Stimulated activated CD8-positive, alpha-beta memory T cell treated with anti-CD3 and anti-CD28 coated beads, Interleukin-7, amount 100 ng/mL, for 4 hours (primary cell): ENCODE measurements at places on chromosomes 5 and 9.

- DNase-seq: no peak
These were observed 81.8 kb downstream of the NFIB start for GRCh38 chr9:14232111-14232510.

GRCh38 chr9:22165144-22165543 lies 156.0 kb upstream of the CDKN2B start:
- DNase-seq: no peak

DNA sequence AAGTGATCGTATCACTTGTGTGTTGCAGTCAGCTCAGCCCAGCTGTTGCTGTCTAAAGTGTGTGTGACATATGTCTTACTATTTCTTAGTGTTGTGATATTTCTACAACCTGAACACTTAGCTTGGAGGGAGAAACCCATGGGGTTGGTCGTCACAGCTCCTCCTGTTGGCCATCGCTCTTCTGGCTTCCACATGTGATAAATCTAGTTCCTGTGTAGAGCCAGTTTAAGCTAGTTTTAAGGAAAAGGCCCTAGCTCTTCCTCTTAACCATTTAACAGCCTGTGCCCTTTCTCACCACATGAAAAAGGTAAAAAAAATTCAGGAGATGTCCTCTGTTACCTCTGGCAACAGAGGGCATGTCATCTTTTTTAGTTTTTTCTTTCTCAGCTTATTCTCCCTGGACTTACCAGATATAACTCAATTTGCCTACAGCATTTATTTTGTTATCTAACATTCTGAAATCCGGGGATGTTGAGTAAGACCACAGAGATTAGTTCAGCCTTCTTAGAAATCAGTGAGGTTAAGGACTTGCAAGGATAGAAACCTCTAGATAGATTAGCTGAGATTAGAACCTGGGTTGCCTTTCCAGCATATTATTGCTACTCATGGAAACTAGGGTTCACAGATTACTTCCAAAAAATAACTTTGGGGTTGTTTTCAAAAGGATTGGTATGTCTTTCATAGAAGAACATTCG lies 100.4 kb downstream of the GAPVD1 start:
- no peak for DNase-seq

DNA sequence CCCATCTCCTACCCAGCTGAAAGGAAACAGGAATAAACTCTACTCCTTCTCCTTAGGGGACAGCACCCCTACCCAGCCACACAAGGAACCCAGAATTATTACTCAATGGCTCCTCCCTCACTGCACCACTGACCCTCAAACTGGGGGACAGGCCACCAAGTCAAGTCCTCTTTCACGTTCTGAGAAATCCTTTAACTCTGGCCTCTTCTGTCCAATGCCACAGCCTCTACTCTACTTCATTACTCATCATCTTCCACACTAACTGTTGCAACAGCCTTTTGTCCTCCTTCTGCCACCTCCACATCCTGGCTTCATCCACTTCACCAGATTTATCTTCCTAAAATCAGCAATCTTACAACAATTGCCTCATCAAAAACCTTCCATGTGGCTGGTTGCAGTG lies 6.8 kb downstream of the TTC39B start:
- DNase-seq: no peak

GRCh38 chr5:65978251-65978650 lies 51.9 kb downstream of the ERBIN start:
- DNase-seq: no peak

DNA sequence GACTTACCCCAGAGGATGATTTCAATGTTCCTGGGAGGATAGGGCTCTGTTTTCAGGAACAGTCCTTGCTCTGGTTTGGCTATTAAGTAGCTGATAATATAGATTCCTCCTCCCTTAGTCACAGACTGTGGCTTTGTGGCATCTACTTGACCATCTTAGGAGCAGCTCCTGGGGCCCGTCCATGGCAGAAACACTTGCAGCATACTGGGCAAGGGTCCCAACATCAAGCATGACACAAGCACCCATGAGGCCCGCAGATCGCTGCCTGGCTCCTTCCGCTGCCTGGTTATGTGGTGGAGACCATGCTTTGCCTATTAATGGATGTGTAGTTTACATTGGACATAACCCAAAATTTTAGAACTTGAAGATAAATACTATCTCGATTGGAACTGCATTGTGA lies 170.1 kb downstream of the ICE1 start:
- no peak for DNase-seq

GRCh38 chr5:102794677-102795331 lies 39.7 kb downstream of the PAM start:
- no peak for DNase-seq

DNA sequence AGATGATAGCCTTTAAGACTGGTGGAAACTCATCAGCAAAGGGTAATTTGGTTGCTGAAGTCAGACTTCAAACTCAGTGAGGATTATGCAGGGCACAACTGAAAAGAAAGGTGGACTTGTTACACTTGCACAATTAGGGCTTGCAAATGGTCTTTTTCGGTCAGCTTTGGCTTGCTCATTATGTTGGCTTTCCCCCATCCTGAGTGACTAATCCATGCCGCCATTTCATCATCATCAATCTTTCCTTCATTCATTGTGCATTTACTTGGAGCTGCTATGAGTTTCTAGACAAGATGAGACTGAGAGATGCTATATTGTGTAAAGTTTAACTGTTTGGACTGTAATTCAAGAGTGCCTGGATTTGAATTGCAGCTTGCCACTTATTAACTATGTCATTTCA lies 134.8 kb upstream of the PPP1R2B start:
- DNase-seq: no peak

GRCh38 chr5:172163346-172163745 lies 24.7 kb downstream of the STK10 start:
- DNase-seq: no peak

DNA sequence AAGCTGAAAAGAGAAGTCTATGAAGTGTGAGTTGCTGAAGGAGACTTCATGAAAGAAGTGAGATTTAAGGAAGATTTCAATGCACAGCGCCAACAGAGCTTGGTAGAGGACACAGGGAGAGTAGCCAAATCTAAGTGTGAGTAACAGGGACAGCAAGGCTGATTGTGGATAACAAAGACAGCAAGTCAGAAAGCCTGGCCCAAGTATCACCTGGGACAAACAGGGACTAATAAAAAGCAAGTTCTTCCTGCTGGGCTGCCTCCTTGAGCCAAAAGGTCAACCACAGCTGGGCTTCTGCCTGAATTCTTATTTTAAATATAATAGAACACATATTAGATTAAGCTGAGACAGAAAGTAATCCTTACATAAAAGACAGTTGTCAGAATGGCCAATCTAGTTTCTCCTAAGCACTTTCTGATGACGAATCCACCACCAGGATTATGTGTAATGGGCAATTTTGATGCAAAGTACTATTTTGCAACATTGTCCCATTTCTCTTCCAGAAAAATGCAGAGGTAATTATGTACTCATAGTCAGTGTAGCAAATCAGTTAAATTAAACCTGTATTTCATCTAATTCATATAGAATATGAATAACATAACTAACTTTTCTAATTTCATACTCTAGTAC lies 73.8 kb downstream of the MAPKAP1 start:
- no peak for DNase-seq

GRCh38 chr9:8640761-8641160 lies 841.2 kb upstream of the DMAC1 start:
- no peak for DNase-seq

DNA sequence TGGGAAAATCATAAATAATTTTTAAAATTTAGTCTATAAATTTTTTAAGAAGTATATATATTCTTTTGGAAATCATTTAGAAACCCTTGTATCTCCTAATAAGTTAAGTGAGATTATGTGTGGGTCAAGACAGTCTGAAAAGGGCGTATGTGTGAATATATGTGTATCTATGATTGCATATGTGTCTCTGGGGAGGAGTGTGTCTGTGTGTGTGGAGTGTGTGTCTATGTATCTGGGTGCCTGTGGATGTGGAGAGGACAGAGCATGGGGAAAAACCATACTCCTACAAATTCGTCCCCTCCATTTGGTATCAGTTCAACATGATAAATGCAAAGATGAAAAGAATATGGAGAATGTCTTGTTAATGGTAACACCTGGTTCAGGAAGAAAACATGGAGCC lies 342.0 kb upstream of the ACTBL2 start:
- DNase-seq: no peak

- no peak for DNase-seq
These were observed 101.5 kb downstream of the PLPPR1 start for GRCh38 chr9:101130054-101130453.

DNA sequence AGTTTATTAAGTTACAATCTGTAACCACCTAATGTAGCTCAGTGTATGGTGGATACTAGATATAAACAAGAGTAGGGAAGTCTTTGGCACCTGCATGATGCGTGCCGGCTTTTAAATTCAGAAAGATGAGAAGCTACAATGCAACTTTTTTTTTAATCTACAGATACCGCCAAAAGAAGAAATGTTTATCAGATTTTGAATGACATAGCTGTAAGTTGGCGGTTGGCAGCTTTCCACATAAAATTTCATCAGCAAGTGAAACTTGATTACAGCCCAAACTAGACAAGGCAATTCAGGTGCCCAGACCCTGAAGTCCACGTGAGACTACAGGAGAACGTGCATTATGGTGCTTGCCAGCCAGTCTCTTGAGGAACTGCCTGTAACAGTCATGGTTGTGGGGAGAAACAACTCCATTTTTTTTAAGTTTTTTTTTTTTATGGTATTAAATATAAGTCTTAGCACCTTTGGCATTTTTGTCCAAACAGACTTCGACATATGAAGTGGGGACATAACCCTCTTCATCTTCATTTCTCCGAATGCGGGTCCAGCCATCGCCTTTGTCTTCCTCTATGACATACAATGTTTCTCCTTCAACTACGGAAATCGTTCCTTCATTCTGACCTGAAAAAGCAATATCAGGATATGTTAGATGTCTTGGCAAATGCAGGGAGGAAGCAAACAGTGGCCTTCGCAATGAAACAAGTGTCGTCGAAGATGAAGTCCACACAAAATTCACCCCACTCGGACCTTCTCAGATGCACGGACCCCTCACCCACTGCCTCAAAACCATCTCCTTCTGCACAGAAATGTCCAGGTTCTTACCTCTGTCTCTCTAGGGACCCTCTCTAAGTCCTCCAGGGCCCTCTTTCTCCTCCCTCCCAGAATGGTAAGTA lies 60.4 kb downstream of the USP20 start:
- no peak for DNase-seq

DNA sequence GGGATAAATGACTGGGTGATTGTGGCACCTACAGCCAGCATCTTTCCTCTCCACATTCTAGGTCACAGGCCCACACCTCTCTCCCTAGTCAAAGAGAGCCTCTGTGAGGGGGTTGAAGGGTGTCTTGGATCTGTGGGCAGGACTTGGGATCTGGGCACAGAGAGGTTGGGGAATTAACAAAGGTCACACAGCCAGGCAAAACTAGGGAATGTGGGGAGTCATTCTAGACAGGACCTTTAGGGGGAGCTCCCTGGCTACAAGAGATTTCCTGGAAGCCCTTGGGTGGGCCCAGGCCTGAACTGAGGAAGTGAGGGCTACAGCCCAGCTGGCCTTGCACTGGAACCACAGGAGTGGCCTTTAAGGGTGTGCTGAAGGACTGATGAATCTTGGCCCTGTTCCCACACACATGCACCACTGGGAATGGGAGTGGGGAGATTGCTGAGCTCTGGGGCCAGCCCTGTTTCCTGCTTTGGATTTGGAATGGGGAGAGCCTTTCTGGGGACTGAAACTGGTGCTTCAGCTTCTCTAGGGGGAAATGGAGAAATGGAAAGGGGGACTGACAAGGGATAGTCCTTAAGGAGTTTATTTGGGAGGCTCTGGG lies 12.4 kb upstream of the CXXC5 start:
- no peak for DNase-seq

DNA sequence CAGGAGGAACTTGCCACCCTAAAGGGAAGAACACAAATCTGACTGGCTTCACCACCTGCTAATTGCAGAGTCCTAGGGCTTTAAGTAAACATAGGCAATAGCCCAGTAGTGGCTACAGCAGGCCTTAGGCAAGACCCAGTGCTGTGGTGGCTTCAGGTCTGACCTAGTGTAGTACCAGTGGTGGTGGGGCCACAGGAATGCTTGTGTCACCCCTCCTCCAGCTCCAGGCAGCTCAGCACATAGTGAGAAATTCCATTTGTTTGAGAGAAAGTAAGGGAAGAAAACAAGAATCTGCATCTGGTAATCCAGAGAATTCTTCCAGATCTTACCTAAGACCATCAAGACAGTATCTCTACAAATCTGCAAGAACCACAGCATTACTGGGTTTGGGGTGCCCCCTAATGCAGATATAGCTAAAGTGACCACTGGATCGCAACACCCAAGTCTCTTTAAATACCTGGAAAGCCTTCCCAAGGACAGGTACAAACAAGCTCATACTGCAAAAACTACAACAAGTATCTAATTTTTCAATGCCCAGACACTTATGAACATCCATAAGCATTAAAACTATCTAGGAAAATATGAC lies 102.6 kb upstream of the TRPM3 start:
- DNase-seq: no peak

- no peak for DNase-seq
These were observed 46.2 kb upstream of the TUSC1 start for GRCh38 chr9:25724424-25724823.

DNA sequence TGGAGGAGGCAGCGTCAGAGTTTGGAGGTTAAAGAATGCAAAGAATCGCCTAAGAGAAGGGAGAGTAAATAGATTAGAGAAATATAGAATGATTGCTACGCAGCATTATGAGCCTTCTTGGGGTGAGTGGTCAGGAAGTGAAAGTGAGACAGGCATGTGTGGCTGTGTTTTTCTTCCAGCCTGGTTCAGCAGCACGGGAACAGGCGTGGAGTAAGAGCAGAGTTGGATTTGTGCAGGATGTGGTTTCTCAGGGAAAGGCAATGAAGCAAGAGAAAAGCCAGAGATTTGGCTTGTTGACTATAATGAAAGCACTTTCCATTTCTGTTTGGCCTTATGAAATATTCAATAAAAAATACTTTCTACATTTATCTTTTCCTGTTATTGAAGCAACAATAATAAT lies 34.3 kb upstream of the FRMD3 start:
- no peak for DNase-seq

DNA sequence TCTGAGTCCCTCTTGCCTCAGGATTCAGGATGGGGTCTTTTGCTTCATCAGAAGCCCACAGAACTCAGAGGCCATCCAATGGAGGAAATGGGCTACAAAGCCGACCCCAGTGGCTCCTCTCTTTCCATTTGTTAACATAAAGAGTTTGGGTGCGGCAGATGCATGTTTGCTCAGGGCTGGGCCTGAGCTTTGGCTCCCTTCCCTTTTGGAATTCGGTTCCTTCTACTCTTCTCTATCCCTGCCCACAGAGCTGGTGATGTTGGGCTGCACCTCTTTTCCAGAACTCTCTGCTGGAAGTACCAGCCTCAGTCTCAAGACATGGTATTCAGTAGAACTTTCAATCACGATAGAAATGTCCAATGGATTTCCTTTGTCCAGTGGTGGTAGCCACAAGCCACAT lies 66.9 kb upstream of the AGXT2 start:
- DNase-seq: no peak

DNA sequence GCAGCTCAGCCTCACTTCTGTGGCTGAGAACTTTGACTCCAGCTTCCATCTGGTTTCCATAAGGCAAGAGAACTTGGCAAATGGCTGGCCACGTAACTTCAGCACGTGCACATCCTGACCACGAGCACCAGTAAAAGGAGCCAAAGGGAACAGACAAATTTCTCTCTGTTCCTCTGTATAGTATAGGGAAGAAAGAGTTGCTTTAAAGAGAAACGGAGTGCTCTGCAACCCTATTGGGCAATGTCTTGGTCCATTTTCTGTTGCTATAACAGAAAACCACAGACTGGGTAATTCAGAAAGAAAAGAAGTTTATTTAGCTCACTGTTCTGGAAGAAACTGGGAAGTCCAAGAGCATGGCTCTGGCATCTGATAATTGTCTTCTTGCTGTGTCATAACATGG lies 558.7 kb downstream of the ACTL7B start:
- DNase-seq: no peak
